ENCODE measurements at places on chromosomes 2 and 18.

- no peak for DNase-seq
Observed at GRCh38 chr2:68561372-68561771, 82.0 kb upstream of the PROKR1 start.

GRCh38 chr2:75021672-75022071 is 63.2 kb downstream of the POLE4 start:
- peak; percentile 91 for DNase-seq

GRCh38 chr2:240355001-240355891 is 80.2 kb upstream of the GPC1 start:
- no peak for DNase-seq

GRCh38 chr2:190119923-190120590 is 57.5 kb upstream of the MSTN start:
- no peak for DNase-seq

GRCh38 chr2:70548233-70548632 is 5.4 kb downstream of the TGFA start:
- DNase-seq: no peak

DNA sequence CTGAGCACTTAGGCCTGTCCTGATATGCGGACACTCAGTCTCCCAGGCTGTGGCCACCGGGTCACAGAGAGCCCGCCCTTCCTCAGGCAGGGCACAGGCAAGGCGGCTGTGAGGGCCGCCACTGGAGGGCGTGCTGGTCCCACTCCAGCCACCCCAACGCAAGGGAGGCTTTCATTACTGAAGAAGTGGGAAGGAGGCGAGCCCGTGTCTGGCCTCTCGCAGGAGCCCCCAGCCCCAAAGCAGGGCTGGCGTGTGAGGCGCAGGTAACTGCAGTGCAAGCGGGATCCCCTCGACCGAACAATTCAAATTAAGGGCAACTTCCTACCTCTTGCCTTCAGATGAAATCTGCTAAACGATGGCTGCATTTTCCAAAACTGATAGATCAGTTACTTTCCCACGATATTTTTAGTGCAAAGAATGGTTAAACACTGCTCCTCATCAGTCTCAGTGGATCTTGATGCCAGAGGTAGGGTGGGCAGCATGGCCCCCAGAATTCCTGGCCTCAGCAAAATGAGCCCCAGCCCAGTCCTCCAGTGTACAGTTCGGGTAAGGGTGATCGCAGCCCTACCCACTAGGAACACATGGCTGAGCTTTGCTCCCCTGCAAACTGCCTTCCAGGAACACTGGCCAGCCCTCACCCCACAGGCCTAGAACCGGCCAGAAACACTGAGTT is 97.2 kb downstream of the SEPTIN10 start:
- DNase-seq: no peak

GRCh38 chr2:161522796-161523195 is 101.4 kb upstream of the SLC4A10 start:
- DNase-seq: no peak

- DNase-seq: peak; percentile 17
Observed at GRCh38 chr2:134446383-134447017, 192.6 kb downstream of the MGAT5 start.

- DNase-seq: peak; percentile 58
Observed at GRCh38 chr18:68418881-68419280, 296.0 kb downstream of the TMX3 start.

DNA sequence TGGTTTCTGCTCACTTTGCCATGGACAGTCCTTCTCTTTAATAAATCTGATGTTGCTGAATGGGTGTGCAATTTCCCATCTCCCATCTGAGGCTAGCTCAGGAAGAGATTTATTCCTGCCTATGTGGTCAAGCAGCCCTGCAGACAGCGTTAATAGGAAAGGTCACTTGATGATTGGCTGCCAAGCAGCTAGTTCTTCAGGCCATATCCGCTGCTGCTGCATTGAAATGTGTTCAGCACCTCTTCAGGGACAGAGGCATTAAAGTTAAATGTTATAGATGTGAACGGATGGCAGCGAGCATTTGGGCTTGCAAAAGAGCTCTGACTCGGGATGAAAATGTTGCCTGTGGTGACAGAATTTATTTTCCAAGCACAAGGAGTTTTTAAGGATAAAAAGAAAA is 474.2 kb downstream of the PIK3C3 start:
- no peak for DNase-seq

GRCh38 chr2:178917555-178917954 is 110.3 kb upstream of the TTN start:
- no peak for DNase-seq

- no peak for DNase-seq
Observed at GRCh38 chr18:73235491-73235890, 367.7 kb upstream of the NETO1 start.

- DNase-seq: peak; percentile 66
Observed at GRCh38 chr2:28390746-28391563, 1.7 kb upstream of the FOSL2 start.

- DNase-seq: no peak
Observed at GRCh38 chr18:13219593-13220159, 1.1 kb downstream of the LDLRAD4 start.

DNA sequence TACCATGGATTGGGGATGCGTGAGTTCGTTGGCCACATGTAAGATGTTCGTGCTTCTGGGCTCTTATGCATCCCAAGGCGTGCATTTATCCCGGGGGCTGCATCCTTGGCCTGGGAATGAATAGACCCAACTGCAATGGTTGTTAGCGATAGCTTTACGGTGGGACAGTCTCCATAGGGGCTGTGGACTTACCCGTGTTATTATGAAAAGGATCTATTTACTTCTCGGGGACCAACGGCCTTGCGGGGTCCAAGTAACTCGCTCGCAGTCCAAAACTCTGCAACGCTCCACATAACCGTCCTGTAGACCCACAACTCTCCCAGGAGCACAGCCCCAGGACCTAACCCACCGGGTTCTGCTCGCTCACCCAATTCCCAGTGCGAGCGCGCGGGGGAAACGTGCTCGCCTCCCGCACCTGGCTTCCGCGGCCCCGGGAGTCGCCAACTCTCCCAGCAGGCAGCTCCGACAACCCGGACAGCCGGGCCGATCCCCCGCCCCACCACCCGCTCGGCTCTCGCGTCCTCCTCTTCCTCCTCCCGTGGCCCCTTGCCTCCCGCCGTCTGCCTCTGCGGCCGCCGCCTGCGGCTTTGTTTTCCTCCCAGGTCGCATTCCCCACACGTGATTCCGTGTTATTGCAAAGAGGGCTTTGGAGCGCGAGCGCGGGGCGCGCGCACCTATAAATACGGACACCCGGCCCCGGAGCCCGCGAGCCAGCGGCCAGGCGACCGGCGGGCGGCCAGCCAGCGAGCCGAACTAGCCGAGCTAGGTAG is at the start of gene CABLES1:
TSS of gene CABLES1 (plus strand) at position 706 of the 770 bp plus-strand sequence. CDS start 278 bp downstream, outside the sequence.
- DNase-seq: peak; percentile 43

DNA sequence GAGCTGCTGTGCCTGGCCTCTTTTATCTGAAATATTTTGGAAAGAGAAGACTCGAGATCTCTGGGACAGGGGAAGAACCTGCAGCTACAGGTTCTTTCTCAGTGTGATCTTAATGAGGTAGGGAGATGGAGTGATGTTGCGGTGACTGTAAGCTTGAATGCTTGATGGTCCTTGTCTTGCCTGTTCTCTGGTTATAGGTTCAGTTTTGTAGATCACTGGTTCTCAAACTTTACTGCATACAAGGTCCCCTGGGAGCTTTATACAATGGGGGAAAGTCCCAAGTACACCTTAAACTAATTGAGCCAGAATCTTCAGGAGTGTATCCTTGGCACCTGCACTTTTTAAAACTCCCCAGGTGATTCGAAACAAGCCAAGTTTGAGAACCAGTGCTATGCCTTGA is 136.7 kb upstream of the CXCR4 start:
- no peak for DNase-seq

Measured in NCI-H226 (cell line).